ENCODE measurements at places on chromosomes 4 and X.

- no peak for DNase-seq
Observed at GRCh38 chr4:98653890-98654867, 4.2 kb downstream of the TSPAN5 start.

DNA sequence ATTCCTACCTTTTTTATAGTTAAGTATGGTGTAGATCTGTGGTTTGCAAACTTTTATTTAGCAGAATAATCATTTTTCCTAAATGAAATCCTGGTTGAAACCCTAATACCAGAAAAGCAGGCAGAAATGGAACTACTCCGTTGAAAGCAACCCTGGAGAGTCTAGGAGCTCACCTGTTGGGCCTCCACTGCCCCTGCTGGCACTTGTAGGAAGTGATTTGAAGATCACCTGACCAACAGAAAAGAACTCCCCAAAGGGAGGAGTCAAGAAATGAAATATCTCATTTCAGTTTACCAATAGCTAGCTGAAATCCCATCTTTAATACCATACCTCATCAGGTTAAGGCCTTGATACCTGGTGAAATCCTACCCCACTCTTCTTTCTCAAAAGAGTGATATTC, 277.1 kb downstream of the KLHL13 start:
- DNase-seq: no peak

DNA sequence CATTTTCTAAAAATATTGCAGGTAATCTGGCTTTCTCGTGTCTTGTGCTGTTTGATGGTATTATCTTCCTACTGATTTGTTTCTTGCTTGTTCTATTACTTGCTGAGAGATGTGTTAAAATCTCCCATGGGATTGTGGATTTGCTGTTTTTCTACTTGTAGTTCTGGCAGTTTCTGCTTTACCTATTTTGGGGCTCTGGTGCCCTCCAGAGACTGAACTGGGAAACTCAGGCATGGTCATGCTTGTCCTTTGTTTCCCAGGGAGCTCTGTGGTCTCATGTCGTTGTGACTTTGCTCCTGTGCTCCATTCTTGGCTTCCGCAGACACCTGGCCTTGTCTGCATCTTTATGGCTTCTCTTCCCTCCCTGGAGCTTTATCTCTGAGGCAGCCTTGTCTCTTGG, 39.5 kb downstream of the NSD2 start:
- peak; percentile 62 for DNase-seq

- DNase-seq: peak; percentile 61
Observed at GRCh38 chr4:143482840-143483239, 30.7 kb upstream of the SMARCA5 start.

DNA sequence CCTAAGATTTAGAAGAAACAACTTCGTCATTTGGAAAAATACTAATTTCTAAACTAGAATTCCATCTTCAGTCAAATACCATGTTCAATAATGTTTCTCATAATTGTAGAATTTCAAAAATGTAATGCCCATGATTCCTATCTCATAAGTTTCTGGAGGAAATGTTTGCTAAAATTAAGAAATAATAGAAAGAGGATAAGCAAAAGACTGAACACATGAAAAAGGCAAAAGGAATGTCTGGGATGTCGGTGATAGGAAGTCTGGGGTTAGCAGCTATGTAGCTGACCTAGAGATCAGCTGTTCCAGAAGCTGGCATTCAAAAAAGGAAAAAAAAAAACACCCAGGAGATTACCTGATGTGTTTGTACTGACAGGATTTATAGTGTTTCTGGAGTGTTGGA, 18.9 kb upstream of the PCDH10 start:
- no peak for DNase-seq

DNA sequence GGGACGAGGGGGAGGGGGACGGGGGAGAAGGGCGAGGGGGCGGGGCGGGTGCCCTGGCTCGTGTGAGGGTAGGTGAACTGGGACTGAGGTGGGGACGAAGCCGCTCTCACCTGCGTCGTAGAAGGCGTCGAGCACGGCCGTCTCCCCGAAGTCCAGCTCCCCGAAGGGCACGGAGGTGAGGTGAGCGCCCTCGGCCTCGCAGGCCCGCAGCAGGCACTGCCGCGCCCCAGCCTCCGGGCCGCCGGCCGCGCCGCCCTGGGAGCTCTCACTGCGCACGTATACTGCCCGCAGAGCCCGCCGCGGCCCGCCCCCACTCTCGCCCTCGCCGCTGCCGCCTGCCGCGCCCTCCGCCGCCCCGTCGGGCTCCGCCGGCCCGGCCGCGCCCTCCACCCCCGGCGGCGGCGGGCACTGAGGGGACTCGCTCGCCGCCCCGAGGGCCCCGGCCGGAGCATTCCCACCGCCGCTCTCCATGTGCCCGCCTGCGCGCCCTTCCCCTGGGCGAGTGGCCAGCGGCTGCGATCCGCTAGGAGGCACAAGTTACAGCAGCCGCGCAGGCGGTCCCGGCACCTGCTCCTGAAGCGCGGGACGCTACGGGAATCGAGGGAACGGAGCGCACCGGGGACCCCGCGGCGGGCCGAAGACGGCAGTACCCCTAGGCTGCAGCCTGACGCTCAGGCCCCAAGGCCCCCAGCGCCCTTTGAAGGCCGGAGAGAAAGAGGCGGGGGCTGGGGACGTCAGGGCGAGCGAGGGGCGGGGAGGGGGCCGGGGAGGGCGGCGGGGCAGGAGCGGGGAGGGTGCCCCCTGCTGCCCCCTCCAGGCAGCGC, at the start of gene MAP3K15:
Gene MAP3K15, minus strand, starts transcription at position 718 of the 824 bp plus-strand sequence. Its CDS starts 247 bp downstream, at position 471.
- peak; percentile 14 for DNase-seq

GRCh38 chr4:134326866-134327265, 125.3 kb upstream of the PABPC4L start:
- DNase-seq: no peak

DNA sequence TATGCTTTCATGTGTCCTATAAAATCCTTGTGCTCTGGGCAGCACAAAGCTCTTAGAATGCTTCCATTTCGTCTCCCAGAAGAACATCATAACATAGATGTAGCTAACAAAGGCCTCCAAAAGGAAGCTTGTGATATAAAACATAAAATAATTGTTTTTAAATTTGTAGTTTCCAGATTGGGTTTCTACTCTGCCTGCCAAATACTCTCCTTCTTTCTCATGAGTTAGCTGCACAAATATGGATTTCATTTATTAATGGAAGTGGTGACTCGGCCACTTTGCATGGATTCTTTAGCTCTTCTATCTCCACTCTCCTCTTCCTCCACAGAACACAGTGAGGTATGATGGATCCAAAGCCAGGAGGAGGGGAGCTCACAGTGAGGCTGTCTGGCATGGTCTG, 265.4 kb downstream of the COL25A1 start:
- no peak for DNase-seq

DNA sequence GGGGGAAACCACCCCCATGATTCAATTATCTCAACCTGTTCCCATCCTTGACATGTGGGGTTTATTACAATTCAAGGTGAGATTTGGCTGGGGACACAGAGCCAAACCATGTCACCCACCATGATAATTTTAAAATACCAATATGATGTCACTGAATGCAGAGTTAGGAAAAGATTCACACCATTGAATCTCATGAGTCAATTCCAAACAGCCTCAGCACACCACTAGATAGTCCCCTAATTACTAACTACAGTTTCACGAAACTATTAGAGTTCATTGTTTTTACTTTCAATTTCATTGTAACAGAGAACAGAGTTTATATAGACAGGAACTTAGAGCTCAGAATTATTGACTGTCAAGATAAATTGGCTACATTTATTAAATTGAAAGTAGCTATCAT, 410.2 kb downstream of the FAM47A start:
- no peak for DNase-seq

GRCh38 chr4:52968691-52969090, 106.6 kb downstream of the RASL11B start:
- no peak for DNase-seq

DNA sequence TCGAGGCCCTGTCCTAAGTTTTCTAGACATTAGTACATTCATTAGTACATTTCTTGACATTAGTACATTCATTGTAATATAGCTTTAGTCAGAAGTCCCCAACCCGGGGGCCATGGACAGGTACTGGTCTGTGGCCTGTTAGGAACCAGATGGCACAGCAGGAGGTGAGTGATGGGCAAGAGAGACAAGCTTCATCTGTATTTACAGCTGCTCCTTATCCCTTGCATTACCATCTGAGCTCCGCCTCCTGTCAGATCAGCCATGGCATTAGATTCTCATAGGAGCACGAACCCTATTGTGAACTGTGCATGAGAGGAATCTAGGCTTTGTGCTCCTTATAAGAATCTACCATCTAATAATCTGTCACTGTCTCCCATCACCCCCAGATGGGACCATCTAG, 48.0 kb downstream of the GATB start:
- DNase-seq: no peak

- DNase-seq: no peak
Observed at GRCh38 chr4:43126595-43126994, 234.1 kb downstream of the GRXCR1 start.

- no peak for DNase-seq
Observed at GRCh38 chrX:9622128-9622527, 143.5 kb downstream of the GPR143 start.

DNA sequence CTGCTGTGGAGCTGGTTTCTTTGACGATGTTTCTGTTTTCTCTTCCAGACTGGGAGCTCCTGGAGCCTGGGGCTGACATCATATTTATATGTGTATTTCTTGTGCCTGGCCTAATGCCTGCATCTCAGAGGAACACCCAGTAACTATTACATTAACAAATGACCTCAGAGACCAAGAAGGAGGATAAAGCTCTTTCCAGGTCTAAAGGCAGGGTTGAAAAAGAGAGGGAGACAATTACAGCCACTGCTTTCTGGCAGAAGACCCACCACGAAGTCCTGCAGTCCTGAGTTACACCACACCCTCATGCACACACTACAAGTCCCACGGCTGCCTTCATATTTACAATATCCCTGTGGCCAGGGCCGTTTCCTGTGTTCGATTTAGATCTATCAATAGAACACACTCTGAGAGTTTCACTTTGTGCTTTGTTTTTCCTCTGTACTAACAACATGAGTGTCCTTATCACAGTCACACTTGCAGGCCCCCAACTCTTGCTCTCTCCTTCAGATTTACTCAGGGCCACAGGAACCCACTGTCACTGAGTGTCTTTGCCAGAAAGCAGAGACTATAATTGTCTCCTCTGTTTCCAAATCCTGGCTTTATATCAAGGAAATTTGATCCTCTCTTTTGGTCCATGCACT, 535.5 kb downstream of the MID1IP1 start:
- peak; percentile 12 for DNase-seq

DNA sequence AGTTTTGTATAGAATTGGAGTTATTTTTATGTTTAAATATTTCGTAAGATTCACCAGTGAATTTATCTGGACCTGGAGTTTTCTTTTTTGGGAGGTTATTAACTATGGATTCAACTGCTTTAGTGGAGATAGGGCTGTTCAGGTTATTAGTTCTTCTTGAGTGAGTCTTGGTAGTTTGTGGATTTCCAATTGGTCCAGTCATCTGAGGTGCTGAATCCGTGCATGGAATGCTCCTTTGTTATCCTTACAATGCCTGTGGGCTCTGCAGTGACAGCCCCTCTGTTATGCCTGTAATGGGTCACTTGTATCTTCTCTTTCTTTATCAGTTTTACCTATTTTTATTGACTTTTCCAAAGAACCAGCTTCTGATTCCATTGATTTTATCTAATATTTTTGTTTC, 15.4 kb upstream of the NKX1-1 start:
- DNase-seq: no peak

- DNase-seq: no peak
Observed at GRCh38 chrX:113675278-113675677, 834.6 kb upstream of the AMOT start.

DNA sequence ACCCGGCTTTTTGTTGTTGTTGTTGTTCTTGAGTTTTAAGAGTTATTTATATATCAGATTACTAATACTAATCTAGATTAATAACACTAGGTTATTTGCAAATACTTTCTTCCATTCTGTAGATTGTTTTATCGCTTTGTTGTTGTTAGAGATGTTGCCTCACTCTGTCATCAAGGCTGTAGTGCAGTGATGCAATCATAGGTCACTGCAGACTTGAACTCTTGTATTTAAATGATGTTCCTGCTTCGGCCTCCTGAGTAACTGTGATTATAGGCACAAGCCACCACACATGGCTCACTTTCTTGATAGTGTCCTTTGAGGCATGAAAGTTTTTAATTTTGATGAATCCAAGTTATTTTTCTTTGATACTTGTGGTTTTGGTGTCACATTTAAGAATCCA, 129.0 kb downstream of the VSIG4 start:
- DNase-seq: no peak

GRCh38 chr4:155073852-155074251, 134.6 kb upstream of the NPY2R start:
- no peak for DNase-seq

DNA sequence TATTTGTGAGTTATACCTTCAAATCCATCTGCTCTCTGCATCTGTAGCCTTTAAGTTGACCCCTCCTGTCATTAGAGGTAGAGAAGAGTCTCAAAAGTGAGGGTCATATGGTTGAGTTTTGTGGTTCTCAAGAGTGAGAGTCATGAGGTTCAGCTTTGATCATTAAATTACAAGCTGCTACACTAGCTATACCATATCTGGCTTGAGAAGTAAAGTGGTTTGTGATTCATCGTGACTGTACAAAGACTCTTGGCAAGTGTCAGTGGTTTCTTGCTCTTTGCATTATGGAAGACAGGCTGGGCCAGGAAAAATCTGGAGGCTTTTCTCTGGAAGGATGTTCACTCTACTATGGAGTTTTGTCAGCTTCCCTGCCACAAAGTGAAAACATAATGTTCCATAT, 170.6 kb downstream of the ZC4H2 start:
- no peak for DNase-seq

- DNase-seq: no peak
Observed at GRCh38 chr4:53956454-53956853, 108.0 kb downstream of the CHIC2 start.

- DNase-seq: no peak
Observed at GRCh38 chr4:7243609-7244330, 51.4 kb downstream of the SORCS2 start.

GRCh38 chr4:89765966-89766365, 71.0 kb downstream of the SNCA start:
- DNase-seq: peak; percentile 35

GRCh38 chr4:80007745-80008149, 65.3 kb downstream of the ANTXR2 start:
- no peak for DNase-seq

DNA sequence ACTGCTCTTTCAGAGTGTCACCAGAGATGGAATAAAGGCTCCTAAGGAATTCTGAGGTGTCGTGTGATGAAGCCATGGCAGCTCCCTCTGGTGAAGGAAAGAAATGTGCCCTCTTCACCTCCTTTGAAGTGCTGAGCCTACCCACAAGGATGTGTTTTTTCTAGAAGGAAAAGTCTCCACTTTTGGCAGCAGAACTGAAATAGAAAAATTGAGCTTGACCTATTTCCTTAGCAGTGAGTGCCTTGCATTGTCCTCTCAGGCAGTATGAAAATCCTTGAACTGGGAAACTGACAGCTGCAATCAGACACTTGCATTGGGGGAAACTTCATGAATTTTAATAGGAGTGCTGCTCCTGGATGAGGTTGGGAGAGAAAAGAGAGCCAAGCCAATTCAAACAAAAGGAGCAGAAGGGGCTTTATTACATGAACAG, 95.2 kb downstream of the DCLK2 start:
- no peak for DNase-seq

GRCh38 chr4:110130576-110131358, 67.6 kb downstream of the ELOVL6 start:
- no peak for DNase-seq

GRCh38 chr4:183291070-183291469, 29.0 kb downstream of the CLDN22 start:
- DNase-seq: no peak

- DNase-seq: no peak
Observed at GRCh38 chr4:102503831-102504786, 3.0 kb downstream of the NFKB1 start.
